RWPE2 (cell line): ENCODE measurements at places on chromosomes 5 and 9.

GRCh38 chr9:16671591-16672137, 198.8 kb downstream of the BNC2 start:
- no peak for DNase-seq

DNA sequence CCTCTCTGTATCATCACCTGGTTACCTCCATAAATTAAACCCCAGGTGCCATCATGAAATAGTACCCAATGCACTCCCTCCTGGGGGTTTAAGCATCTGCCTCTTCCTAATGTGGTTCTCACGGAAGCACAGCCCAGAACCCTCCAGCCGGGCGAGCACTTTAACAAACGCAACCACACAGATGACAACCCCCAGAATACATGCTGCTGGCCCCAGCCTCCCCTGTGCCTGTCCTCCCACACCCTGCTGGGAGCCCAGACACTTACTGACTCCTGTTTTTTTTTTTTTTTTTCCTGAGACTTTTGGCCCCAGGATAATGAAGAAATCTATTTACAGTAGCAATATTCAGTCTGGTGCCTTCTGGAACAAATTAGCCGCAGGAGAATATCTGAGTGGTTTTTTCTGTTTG, 50.0 kb upstream of the COL5A1 start:
- no peak for DNase-seq

GRCh38 chr9:107173422-107174180, 109.5 kb upstream of the RAD23B start:
- no peak for DNase-seq

GRCh38 chr5:139392678-139393496, 2.0 kb downstream of the PROB1 start:
- DNase-seq = no peak

DNA sequence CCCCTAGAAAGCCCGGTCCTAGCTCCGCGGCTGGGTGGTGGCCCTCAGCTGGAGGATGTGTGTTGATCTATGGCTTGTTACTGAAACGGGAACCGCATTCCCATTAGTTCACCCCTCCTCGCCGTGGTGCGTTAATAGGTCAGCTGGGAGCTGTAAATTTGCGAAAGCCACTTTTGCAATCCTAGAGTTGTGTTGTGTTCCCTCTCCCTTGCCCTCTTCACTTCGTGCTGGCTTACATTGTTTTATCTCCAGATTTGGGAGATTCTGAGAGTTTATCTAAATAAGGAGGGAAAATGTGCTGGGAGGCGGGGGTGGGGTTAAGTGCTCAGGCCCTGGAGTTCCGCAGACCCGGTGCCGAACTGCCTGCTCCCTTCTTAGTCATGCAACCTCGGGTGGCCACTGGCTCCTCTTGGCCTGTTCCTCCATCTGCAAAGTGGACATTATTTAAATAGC, 62.8 kb downstream of the HMCN2 start:
- DNase-seq = no peak

- DNase-seq = no peak
Measured at GRCh38 chr9:100191264-100191663, 92.2 kb downstream of the INVS start.

GRCh38 chr5:126525630-126526245, 69.3 kb downstream of the ALDH7A1 start:
- DNase-seq = no peak

GRCh38 chr5:125700380-125700861, 722.8 kb upstream of the GRAMD2B start:
- no peak for DNase-seq

DNA sequence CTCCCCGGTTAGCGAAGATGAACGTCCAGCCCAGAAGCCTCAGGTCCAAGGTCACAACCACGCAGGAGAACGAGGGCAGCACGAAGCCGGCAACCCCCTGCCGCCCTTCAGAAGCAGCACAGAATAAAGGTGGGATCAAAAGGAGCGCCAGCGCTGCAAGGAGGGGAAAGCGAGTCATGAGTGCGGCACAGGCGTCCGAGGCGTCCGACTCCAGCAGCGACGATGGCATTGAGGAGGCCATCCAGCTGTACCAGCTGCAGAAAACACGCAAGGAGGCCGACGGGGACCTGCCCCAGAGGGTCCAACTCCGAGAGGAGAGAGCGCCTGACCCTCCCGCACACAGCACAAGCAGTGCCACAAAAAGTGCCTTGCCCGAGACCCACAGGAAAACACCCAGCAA, 5.8 kb downstream of the PPP1R26 start:
- no peak for DNase-seq

- no peak for DNase-seq
Measured at GRCh38 chr9:6428940-6429889, 16.2 kb downstream of the UHRF2 start.

DNA sequence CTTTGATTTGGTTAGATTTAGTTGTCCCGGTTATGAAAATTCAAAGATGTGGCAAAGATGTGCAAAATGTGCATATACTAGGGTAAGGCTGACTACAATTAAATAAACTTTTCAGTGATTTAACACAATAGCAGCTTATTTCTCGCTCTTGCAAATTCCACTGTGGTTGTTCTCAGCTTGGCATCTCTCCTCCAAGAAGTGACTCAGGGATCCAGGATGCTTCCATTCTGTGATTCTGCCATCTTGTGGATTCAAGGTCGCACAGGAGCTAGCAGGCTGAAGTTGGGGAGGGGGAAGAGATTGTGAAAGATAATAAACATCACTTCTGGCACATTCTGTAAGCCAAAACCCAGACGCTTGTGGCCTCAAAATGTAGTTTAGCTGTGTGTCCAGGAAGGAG, 60.1 kb upstream of the TGFBR1 start:
- DNase-seq = no peak

GRCh38 chr5:1840071-1840547, 38.9 kb downstream of the NDUFS6 start:
- DNase-seq = peak; percentile 60

- no peak for DNase-seq
Measured at GRCh38 chr5:171776770-171777759, 8.6 kb upstream of the SMIM23 start.

GRCh38 chr9:82588301-82589180, 474.4 kb downstream of the RASEF start:
- DNase-seq = no peak

DNA sequence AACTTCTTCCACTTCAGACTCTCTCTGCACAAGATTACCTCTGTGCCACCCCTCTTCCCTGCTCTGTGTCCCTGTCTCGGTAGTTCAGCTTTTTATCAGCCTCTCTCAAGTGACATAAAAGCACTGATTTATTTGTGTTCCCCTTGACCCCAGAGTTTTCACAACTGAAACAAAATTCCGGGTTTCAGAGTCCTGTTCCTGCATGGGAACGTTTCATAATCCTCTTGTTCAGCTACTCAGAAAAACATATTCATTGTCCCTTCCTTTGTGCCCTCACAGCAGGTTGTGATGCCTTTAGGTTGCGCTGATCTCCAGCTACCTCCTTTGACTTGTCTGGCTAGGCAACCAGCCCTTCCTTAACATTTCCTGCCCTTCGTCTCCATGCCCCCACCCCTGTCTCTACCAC, 13.7 kb upstream of the ITGA1 start:
- no peak for DNase-seq

DNA sequence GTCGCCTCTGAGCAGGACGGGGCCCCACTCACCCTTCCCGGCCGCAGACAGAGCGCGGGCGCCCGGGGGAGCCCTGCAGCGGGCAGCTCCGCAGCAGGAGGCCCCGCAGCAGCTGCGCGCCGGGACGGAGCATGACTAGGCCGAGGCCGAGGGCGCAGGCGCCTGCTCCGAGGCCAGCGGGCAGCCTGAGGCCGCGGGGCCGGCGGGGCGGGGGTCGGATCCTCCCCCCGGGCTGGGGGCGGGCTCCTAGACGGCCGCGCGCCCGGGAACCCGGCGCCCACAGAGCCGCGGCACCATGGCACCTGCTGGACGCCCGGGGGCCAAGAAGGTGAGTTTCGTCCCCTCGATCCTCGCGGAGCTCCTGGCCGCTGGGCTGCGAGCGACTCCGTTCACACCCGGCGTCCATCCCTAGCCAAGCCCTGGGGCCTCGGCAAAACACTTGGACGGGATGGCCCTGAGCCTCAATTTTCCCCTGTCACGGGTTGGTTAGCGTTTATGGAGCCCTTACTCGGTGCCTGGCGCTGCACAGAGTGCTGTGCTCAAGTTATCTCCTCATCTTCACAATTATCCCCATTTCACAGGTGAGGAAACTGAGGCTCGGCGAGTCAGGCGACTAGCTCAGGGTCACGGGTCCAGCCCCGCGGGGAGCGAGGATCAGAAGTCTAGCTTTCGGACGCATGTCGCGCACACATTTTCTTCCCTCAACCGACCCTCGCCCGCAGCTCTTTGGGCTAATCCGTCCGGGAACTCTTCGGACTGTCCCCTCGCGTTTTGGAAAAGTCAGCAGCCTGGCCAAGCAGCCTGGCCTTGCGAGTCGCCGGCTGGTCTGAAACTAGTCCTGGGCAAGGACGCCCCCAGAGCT, at the start of the genes BHMT2 and DMGDH:
BHMT2 (plus strand) TSS at position 280 of the 862 bp plus-strand sequence; CDS start at position 296, 16 bp downstream.
DMGDH (minus strand) TSS at position 187 of the 862 bp plus-strand sequence; CDS start at position 133, 54 bp downstream.
- no peak for DNase-seq

DNA sequence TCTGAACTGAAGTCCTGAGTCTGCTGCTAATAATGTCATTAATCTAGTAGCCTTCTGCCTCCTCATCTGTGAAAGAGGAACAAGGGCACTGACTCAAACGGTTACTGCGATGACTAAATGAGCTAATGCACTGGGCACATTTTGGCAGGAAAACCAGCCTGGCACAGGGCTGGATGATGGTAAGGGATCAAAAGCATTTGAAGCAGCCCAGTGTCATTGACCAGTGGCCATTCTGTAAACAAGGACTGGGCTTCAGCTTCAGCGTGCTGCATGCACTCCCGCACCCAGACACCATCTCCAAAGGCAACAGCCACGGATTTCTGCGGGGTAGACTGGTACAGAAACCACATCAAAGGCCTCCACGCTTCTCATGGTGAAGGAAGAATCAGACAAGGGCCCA, 8.0 kb downstream of the GCNT4 start:
- DNase-seq = no peak

DNA sequence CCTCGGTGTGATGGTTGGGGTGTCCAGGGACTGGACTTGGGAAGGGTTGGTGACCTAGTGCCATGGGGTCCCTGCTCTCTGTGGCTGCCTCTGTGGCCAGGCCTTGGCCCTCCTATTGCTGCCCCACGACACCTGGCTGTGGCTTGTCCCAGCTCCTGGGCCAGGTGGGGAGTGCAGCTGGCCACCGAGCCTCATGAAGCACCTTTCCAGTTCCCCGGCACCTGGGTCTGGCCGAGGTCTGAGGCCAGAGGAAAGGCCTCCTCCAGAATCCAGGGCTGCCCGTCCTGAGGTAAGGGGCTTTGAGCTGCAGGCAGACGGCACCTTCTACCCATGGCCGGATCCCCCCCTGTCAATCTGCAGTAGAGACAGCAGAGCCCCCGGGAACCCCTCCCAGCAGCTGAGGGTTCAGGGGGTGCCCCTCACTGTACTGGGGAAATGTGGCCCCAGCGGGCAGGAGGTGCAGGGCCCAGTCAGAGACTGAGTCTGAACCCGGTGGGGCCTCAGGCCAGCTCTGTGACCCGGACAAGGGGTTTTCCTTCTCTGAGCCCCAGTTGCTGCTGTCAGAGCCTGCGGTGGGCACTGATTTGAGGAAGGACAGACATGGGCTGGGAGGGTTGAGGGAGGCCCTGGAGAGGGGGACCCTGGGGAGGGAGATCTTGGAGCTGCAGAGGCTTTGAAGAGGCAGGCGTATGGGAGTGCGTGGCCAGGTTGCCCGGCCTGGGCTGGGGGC, 54.5 kb downstream of the RXRA start:
- DNase-seq = no peak

DNA sequence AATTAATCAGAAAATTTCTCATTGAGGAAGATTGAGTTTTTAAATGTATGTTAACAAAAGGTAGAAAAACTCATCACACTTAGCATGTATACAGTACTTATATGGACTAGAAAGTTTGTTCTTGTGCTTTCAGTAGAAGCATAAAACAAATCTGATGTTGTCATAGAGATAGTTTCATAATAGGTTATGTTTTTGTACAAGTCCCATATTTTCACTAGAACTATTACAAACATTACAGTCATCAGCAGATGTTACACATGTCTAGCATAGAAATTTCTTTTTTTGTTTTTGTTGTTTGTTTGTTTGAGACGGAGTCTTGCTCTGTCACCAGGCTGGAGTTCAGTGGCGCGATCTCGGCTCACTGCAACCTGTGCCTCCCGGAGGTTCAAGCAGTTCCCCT, 131.4 kb downstream of the COMMD10 start:
- DNase-seq = no peak

GRCh38 chr5:96483878-96484277, 50.8 kb upstream of the PCSK1 start:
- no peak for DNase-seq

GRCh38 chr9:113528088-113528487, 64.6 kb downstream of the RGS3 start:
- DNase-seq = peak; percentile 16

GRCh38 chr5:144742361-144742760, 571.7 kb downstream of the KCTD16 start:
- DNase-seq = no peak

GRCh38 chr9:36320466-36320865, 62.2 kb upstream of the GNE start:
- no peak for DNase-seq
